ENCODE measurements at places on chromosomes 3 and 15.
A peak's percentile ranks its signal among the peaks of the same experiment; 100 is the strongest.

- DNase-seq, result no peak
Measured at GRCh38 chr15:41874736-41875135, 19.1 kb downstream of the SPTBN5 start.

GRCh38 chr3:127195417-127195816 is 2.5 kb downstream of the PRR23E start:
- DNase-seq, result no peak

DNA sequence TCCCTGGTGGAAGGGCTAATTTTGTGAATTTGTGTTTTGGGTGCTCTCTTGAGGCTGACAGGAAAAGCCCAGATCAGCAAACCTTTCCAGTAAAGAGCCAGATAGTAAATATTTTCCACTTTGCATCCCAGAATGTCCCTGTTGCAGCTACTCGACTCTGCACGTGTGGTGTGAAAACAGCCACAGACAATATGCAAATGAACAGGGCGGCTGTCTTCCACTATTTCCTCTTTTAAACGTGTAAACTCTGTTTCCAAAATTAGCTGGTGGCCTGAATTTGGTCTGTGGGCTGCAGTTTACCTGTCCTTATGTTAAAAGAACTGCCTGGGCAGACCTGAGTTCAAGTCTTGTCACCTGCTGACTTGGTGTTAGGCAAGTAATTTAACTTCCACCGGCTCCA is 202.7 kb downstream of the EDEM1 start:
- DNase-seq, result no peak

- peak; percentile 40 for DNase-seq
Measured at GRCh38 chr15:82810890-82811426, 1.5 kb downstream of the WHAMM start.

DNA sequence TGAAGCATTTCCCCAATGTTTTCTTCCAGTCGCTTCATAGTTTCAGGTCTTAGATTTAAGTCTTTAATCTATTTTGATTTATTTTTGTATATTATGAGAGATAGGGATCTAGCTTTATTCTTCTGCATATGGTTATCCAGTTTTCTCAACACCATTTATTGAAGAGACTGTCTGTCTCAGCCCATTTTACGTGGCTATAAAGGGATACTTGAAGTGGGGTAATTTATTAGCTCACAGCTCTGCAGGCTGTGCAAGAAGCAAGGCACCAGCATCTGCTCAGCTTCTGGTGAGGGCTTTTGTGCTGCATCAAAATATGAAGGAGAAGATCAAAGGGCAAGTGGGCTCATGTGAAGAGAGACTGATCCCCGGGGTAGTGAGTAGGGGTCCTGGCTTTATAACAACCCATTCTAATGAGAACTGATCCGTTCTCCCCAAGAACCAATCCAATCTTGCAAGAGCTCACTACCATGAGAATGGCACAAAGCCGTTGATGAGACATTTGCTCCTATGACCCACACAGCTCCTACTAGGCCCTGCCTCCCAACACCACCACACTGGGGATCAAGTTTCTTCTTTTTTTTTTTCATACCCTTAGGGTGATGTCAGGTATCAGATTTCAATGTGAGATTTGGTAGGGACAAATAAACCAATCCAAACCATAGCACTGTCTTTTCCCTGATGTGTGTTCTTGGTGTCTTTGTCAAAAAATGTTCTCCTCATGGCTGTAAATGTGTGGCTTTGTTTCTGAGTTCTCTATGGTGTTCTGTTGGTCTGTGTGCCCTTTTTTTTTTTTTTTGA is 63.2 kb downstream of the IQGAP1 start:
- no peak for DNase-seq

GRCh38 chr3:57818772-57819171 is 62.7 kb downstream of the SLMAP start:
- no peak for DNase-seq

DNA sequence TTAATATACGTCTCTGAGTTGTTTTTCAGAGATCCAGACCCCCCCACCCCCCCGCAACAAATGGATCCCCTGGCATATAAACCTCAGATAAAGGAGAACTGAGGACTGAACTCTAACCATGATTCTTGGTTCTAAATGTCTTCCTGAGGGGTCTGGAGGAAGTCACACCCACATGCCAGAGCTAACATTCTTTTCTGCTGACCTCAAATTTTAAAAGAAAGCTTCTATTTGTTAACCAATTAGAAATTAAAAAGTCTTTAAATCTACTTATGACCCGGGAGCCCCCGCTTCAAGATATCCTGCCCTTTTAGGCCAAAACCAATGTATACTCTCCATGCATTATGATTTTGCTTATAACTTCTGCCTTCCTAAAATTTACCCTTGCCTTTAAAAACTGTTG is 188.3 kb downstream of the ECT2 start:
- no peak for DNase-seq

DNA sequence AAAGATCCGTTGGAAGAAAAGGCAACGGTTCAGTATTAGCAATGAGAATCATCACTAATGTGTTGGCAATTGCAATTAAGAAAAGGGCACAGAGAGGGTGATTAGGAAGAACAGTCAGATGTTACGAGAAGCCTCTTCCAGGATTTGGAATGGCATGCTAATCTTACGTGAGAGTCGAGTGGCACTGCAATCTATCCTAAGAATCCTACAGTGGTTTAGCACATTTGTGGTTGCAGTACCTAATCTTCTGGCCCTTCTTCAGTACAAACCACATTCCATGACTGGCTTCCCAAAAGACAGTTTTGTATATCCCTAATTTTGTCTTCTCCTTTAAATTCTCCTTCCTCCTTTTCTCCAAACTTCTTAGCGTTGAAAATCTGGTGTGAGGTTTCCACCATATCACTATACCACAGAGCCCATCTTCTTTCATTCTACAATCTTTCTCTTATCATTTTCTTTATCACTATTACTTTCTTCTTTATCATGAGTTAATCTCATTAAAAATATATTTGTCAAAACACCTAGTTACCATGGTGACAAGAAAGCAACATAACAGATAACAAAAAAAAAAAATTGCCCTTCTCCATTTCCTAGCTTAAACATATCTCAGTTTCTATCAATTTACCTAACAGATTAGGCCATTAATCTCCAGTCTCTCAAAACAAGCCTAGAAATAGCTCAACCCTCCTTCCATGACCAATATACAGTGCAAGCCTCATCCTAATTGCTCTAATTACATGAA is 60.1 kb downstream of the IGSF11 start:
- DNase-seq, result no peak

GRCh38 chr3:46675426-46675825 is 18.1 kb downstream of the ALS2CL start:
- no peak for DNase-seq

DNA sequence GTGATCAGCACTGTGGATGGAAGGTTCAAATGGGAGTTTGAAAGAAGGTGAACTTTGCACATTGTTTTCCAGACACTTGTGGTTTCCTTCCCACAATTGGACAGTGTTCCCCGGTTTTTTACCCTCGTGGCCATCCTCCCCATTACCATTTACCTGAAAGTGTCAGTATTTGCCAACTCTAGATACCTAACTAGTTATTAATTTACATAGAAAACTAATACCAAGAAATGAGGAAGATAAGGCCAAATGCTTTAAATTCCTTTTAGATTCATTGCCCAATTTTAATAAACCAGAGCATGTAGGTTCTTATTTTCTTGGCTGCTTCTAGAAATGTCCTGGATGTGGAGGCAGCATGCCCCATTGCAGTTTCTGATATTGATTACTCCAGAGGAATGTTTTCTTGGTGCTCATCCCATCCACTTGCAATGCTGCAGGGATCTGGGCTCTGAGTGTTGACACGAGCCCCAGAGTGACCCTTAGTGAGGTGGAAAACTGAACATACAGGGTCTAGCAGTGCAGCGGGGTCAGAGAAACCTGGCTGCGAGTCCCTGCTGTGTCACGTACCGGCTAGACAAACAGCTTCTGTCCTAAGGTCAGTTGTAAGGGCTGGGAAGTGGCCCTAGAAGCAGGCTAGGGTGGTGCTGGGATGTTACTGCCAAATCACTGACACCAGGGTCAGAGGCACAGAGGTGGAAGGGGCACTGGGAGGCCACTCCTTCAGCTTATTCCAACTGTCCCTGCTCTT is 23.5 kb downstream of the LSM3 start:
- DNase-seq, result no peak

- DNase-seq, result no peak
Measured at GRCh38 chr15:91886878-91887277, 33.4 kb downstream of the SLCO3A1 start.

- DNase-seq, result no peak
Measured at GRCh38 chr3:139088462-139089324, 44.0 kb upstream of the PRR23C start.

- DNase-seq, result no peak
Measured at GRCh38 chr3:113165841-113166240, 45.5 kb upstream of the BOC start.

GRCh38 chr3:129357616-129358015 is 70.8 kb downstream of the EFCAB12 start:
- no peak for DNase-seq

DNA sequence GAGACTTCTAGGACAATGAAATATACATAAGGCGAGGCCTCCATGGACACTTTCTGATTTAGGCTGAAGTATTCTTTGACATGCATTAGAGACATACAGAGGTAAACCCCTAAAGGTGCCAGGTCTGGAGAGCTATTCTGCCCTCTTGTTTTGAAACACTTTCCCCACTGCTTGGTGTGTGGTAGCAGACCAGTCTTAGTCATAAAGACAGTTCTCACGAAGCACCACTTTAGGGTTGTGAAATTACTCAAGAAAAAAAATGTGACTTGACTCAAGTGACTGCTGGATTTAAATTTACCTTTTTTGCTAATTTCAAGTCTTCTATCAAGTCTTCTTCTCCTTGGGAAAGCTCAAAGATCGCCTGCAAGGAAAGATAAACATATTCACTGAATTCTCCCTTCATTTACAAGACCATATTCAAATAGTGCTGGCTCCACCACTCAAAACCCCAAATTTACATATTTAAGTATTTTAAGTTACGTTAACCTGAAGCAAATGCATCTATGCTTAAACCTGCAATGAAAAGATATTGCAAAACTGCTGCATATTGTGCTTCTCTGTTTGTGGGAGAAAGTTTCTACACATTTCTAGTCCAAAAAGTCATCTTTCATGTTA is 48.4 kb downstream of the ARHGEF3 start:
- no peak for DNase-seq

DNA sequence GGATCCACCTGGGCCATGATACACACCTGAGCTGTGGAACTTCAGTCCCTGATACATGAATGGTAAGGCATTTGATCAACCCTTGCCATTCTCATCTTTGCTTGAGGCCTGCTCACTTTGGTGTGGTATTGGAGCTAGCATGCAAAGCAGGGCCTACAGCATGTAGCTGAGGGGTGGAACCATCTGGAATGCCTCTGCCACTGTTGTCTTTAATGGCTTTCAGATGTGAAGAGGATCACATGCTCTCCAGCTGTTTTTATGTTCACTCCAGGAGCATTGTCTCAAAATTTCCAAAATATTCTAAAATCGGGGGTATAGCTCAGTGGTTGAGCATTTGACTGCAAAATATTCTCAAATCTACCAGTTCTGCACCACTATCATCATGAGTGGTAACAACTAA is 64.4 kb upstream of the PHLDB2 start:
- DNase-seq, result no peak

GRCh38 chr3:140428380-140428779 is 249.5 kb upstream of the TRIM42 start:
- no peak for DNase-seq

DNA sequence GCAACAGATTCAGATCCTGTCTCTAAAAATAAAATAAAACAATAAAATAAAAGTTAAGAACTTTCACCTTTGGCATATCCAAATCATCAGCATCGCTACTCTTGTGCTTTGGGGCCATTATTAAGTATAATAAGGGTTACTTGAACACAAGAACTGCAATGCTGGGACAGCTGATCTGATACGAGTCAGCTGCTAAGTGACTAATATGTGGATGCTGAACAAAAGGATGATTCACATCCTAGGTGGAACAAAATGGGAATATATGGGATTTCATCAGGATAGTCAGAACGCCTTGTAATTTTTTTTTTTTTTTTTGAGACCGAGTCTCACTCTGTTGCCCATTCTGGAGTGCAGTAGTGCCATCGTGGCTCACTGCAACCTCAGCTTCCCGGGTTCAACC is 29.7 kb downstream of the BUB1B start:
- no peak for DNase-seq

DNA sequence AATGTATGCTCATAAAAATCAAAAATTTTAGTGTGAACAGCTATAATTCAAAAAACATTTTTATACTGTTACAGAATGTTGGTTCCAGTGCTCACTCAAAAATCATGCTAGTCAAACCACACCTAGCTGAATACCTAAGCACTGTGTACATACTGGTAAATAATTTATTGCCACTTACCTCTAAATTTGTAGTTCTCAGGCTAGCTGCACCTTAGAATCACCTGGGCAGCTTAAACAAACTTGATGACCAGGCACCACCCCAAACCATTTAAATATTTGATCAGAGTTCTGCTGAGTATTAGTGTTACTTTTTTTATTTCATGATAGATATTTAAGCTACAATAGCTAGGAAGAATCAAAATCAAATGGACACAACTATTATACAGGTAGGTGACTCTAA is 32.3 kb upstream of the TMCO5A start:
- DNase-seq, result no peak

DNA sequence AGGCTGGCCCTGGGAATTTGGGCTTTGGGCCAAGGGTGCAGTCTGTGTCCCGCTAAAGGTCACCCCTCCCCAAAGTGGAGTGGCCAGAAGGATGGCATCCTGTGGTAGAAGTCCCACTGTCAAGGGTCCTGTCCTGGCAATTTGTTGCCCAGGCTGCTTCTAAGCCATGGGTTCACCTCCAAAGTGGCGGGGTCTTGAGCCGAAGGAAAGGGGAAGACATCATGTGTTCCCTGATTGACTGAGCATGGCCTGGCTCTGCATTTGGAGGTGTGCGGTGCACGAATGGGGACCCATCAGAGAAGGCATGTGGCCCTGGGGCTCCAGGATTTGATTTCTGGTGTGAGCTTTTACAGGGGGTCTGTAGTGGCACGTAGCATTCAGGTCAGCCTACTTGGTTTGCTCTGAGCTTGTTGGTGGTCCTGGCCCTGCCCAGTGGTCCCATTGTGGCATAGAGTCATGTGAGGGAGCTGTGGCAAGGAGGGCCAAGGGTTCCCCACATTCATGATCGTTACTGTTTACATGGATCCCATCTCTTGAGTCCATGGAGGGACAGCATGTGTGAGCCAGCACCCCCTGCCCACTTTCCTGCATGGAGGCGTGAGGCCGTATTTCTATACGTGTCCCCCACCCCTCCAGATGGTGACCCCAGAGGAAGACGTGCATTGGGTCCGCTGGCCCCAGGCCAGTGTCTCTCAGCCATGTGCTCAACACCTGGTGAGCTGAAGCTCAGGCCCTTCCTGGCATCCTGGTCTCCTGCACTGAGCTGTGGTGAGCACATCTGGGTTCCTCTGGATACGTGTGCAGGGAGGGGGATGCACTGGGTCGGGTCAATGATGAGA is 225.1 kb downstream of the SNRPN start:
- no peak for DNase-seq

GRCh38 chr3:171266740-171267073 is 193.5 kb downstream of the TNIK start:
- no peak for DNase-seq

- no peak for DNase-seq
Measured at GRCh38 chr15:68512598-68512997, 66.2 kb upstream of the CORO2B start.
